ENCODE measurements at places on chromosomes 3 and 15.

DNA sequence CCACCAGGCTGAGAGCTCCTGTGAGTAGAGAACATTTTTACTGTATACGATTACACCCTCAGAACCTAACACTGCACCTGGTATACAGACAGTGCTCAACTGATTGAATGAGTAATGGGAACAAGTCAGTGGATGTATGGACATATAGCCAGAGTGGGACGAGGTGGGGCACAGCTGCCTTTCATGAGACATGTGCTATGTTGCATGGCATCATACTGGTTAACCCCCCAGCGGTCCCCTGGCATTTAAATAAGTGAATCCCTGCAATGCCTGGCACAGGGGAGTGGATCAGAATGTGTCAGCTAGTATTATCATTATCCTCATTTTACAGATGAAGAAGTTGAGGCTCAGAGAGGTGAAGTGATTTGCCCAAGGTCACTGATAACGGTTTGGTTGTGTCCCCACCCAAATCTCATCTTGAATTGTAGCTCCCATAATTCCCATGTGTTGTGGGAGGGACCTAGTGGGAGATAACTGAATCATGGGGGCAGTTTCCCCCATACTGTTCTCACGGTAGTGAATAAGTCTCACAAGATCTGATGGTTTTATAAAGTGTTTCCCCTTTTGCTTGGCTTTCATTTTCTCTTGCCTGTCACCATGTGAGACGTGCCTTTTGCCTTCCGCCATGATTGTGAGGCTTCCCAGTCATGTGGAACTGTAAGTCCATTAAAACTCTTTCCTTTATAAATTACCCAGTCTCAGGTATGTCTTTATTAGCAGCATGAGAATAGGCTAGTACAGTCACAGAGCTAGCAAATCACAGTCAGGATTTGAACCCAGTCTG is 56.0 kb upstream of the ATP2B2 start:
- DNase-seq = no peak

GRCh38 chr3:51984269-51984647 is 923 bp downstream of the ACY1 start:
- no peak for DNase-seq

DNA sequence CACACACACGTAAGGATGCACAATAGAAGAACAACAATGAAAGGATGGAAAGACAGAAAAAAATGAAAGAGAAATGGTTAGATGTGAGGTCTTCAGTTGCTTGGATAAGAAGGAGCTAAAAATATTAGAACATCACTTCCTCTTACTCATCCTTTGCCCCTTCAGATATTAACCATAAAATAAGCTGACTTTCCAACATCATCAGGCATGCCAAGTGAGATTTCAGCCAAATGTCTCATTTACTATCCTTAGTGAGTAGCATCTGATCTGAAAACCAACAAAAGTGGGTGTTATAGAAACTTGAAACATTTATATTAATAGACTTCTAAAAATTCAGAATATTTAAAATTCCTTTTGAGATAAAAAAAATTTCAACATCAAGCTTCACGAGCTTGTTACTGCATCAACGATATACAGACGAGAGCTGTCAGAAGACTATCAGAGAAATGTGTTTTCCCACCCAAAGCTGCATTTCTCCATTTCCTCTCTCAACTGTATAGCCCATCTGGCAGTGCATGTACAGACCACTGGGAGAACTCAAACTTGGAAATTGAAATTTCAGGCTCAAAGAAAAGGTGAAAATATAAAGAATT is 25.4 kb upstream of the LSAMP start:
- no peak for DNase-seq

- no peak for DNase-seq
Observed at GRCh38 chr3:117200962-117201361, 491.4 kb downstream of the TUSC7 start.

- no peak for DNase-seq
Observed at GRCh38 chr3:151460774-151461450, at the start of gene IGSF10. Gene IGSF10, minus strand, starts transcription at chr3:151461061. Its CDS starts 2,352 bp downstream, at chr3:151458709.

Data from glomerular endothelial cell (primary cell).